ENCODE measurements at places on chromosomes 3 and 15. TPM values are rescaled to one million over a fixed set of nuclear protein-coding genes. Genes with fewer than 3 reads are reported as not detected.

DNA sequence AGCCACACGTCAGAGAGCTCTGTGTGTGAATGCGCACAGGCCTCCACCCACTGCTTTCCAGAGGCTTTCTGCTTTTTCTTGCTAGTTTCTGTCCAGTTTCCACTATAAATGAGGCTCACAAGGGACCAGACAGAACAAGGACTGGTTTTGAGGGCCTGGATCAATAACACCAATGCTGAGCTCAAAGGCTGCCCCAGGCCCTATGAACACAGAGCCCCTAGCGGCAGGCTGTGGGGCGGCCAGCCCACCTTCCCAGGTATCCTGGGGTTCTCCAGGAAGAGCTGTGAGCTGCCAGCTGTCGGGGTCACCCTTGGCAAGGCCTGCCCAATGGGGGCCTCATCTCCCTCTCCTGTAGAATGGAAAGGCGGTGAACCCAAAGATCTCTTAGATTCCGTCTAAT is 2.2 kb upstream of the ITIH3 start:
- no peak overlapping the region for H3K4me3 ChIP-seq
- no peaks in the 10 kb centered on the region for H3K4me1 ChIP-seq
- no peaks in the 10 kb centered on the region for H3K27me3 ChIP-seq
- no peaks in the 10 kb centered on the region for H3K36me3 ChIP-seq
- no peak for DNase-seq

- H3K27me3 ChIP-seq: no peaks in the 10 kb centered on the region
- no peaks in the 10 kb centered on the region for H3K4me1 ChIP-seq
- no peak overlapping the region for H3K27ac ChIP-seq
Observed at GRCh38 chr3:127775398-127776109, 46.8 kb downstream of the MGLL start.

The LARP6 gene
- not detected for total RNA-seq

GRCh38 chr15:57319226-57319918 is 56.9 kb upstream of the CGNL1 start:
- no peak for DNase-seq
- H3K4me1 ChIP-seq: no peaks in the 10 kb centered on the region

DNA sequence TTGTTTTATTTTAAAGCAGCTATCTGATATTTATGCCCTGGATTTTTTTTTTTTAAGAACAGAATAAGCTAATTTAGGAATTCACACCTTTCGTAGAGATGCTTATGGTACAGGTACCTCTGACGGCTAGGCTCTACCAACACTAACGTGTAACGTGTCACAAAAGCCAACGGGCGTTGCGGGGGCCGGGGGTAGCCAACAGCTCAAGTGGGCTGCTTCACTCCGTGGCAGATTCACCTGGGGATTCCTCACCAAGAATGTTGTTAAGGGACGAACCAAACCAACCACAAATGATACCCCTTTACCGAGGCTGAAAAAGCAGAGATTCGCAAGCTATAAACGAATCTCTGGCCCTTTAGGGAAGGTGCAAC is 1.0 kb downstream of the TMCC1 start:
- peak overlapping the region; percentile 81 for H3K27ac ChIP-seq
- H3K27me3 ChIP-seq: no peaks in the 10 kb centered on the region
- peaks cover 38% of the 10 kb centered on the region for H3K4me1 ChIP-seq
- H3K36me3 ChIP-seq: no peaks in the 10 kb centered on the region
- peak overlapping the region; percentile 77 for H3K4me3 ChIP-seq

DNA sequence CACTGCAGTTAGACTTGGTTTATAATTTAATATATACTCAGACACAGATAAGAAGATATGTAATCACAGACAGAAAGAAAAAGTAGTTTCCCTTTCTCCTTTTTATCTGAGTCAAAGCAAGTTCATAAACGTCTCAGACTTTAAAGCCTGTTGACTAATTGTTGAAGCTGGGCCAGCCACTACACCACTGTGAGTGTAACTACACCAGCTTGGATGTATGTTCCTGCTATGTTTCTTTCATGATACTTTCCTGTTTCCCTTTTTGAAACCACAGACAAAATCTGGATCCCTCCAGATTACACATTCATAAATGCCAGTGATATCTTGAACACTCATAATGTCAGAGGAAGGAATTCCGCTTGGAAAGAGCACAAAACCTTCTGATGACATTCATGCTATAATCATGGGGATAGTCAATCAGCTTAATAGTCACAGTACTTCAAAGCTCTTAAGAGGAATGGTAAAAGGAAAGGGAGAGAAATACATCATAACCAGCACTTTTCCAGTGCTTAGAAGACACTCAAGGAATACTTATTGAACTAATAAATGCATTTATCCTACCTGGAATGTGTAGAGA is 32.0 kb downstream of the KCNMB2 start:
- H3K4me3 ChIP-seq: no peak overlapping the region
- no peaks in the 10 kb centered on the region for H3K27me3 ChIP-seq
- H3K4me1 ChIP-seq: no peaks in the 10 kb centered on the region
- no peak for DNase-seq

The TNFSF10 gene
- 29.1 TPM for total RNA-seq
